Neural progenitor cell (in vitro differentiated cells): ENCODE measurements at places on chromosomes 2 and 18.

DNA sequence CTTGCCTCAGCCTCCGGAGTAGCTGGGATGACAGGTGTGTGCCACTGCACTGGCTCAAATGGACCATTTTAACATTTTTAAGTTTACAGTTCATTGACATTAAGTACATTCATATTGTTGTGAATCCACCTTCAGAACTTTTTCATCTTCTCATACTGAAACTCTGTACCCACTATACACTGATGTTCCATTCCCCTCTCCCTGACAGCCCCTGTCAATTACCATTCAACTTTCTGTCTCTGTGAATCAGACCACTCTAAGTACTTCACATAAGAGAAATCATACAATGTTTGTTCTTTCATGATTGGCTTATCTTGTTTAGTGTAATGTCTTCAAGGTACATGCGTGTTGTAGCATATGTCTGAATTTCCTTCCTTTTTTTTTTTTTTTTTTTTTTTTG is 1.9 kb upstream of the KIAA2012 start:
- DNase-seq, result no peak

GRCh38 chr2:27099334-27099955 is 12.9 kb downstream of the KHK start:
- DNase-seq, result no peak

GRCh38 chr2:204145263-204145751 is 208.7 kb downstream of the ICOS start:
- peak; percentile 89 for DNase-seq

GRCh38 chr2:179588486-179589145 is 272.8 kb downstream of the ZNF385B start:
- no peak for DNase-seq

- no peak for DNase-seq
Measured at GRCh38 chr18:37412829-37413228, 152.8 kb downstream of the CELF4 start.

DNA sequence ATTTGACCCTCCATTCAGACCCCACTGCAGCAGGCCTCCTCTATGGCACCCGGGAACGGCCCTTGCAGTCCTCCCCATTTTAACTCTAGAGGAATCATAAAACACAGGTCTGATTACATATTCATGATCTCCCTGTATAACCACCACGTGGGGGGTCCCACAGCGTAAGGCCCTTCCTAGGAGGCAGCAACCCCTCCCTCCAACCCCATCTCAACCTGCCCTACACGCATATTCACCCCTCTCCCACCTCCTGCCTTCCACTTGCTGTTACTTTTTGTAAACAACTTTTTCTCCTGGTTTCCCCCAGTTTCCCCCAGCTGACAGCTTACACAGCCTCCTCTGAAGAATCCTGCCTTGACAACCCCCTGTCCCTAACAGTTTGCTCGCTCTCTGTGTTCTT is 85.1 kb upstream of the FOXI3 start:
- DNase-seq, result peak; percentile 23

- DNase-seq, result no peak
Measured at GRCh38 chr2:22854588-22854987, 530.4 kb upstream of the KLHL29 start.

- DNase-seq, result peak; percentile 20
Measured at GRCh38 chr2:88874063-88874657, 182.7 kb downstream of the RPIA start.

- no peak for DNase-seq
Measured at GRCh38 chr2:128428415-128428814, 109.7 kb upstream of the HS6ST1 start.

- no peak for DNase-seq
Measured at GRCh38 chr2:43794956-43795355, 21.1 kb downstream of the DYNC2LI1 start.

- no peak for DNase-seq
Measured at GRCh38 chr2:179536185-179536584, 271.6 kb upstream of the SESTD1 start.

GRCh38 chr2:227125506-227125905 is 38.5 kb downstream of the COL4A4 start:
- peak; percentile 63 for DNase-seq

- peak; percentile 84 for DNase-seq
Measured at GRCh38 chr18:78986018-78986481, 6.4 kb downstream of the SALL3 start.

GRCh38 chr2:84816426-84817026 is 64.4 kb downstream of the TRABD2A start:
- DNase-seq, result no peak

DNA sequence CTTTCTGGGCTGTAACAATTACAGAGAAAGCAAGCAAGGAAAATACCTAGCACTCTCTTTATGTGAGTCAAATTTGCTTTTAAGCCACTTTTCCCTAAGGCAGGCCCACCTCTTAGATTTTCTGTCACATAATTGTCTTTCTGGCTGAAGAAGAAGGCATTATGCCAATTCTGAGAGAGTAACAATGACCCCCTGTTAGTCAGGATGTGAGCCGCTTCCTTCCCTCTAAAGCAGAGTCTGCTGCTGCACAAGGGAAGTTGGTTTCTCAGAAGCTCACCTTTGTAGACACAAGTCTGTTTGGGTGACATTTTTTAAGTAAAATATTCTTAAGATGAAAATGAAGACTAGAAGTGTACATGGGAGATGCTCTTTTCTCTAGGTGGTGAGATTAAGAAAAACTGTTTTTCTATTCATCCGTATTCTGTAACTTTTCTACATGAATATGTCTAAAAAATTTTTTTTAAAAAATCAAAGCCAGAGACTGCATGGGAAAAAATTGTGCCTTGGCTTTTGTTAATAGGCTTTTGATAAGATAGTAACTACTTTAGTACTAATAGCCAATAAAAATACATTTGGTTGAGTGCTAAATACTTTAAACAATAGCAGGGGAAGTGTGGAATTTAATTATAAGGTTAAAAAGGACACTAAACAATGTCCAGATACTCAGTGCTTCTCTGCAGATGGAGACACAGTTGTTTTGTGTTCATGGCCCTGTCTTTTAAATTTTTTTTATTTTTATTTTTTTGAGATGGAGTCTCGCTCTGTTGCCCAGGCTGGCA is 33.4 kb upstream of the VPS54 start:
- peak; percentile 15 for DNase-seq

GRCh38 chr2:96437512-96437911 is 67.6 kb downstream of the NEURL3 start:
- no peak for DNase-seq

DNA sequence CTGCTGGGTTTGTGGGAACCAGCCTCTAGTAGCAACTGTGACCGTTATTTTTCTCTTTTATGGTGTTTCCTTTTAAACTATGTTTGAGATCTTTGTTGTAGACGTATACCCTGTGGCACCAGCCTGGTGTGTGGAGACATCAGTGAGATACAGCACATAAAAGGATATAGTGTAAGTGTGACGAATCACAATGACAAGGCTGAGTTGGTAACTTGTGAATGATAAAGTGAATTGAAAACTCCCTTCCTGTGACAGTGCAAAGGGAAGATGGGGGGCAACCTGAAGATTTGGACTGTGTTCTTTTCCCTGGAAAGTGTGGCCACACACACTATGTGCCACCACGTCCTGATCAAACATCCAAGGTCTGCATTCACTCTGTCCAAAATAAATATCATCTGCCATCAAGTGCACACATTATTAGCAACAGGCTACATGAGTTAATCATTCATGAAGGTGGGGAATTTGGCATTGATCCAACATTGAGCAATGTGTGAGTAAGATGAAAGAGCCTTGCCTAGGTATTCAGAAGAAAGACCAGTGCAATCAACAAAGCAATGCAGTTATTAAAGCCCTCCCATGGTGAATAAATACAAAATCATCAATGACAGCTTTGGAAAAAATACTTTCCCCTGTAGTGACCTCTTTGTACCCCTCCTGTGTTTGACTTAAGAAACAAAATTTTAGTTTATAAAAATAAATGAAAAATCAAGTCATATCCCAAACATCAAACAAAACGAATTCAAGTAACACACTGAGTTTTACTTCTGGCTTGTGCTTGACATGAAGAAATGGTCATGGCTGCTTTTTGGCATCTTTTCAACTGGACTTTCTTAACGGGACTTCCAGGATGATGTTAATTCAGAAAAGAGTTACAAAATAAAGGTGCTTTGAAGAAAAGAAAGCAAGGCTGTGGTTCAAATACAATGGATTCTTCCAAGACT is 1280.5 kb upstream of the ZEB2 start:
- no peak for DNase-seq

GRCh38 chr2:48114256-48114655 is 208.0 kb upstream of the FBXO11 start:
- DNase-seq, result no peak

- no peak for DNase-seq
Measured at GRCh38 chr2:138279871-138280270, 221.7 kb upstream of the SPOPL start.

- DNase-seq, result no peak
Measured at GRCh38 chr2:204900910-204901309, 355.6 kb downstream of the PARD3B start.

GRCh38 chr2:17584689-17585088 is 44.2 kb downstream of the VSNL1 start:
- DNase-seq, result no peak

- no peak for DNase-seq
Measured at GRCh38 chr2:158610059-158610458, 153.3 kb downstream of the PKP4 start.

DNA sequence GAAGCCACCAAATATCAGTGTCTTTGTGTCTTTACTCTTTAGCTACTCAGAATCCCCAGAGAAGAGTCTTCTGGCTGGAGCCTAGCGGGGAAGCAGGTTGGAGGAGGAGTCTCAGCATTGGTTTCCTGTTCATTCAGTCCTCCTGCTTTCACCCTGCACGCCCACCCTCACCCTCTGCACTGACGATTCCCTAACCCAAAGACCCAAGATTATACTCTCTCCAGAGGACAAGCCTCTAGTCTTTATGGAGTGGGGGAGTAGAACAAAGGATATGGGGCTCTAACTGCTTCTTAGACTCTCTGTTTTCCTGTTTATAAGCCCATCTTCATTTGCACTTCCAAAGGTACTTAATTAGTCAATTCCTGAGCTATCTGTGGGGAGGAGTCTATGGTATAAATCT is 338.8 kb downstream of the AGPS start:
- peak; percentile 57 for DNase-seq

- DNase-seq, result no peak
Measured at GRCh38 chr2:68287580-68288441, 31.9 kb downstream of the CNRIP1 start.

GRCh38 chr2:16170675-16171424 is 230.5 kb downstream of the MYCN start:
- no peak for DNase-seq

DNA sequence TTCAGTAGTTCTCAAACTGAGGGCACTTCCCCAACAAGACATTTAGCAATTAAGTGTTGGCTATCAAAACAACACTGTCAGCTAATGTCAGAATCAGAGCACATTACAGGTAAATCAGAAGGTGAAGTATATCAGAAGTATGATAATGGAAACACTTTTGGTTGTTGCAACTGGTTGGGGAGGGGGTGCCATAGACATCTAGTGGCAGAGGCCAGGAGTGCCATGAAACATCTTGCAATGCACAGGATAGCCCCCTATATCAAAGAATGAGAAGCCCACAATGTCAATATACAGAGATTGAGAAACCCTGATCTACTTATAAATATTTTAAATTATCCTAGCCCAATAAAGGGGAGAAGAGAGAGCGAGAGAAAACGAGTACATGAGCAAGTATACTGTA is 4.9 kb upstream of the XPO1 start:
- no peak for DNase-seq

- no peak for DNase-seq
Measured at GRCh38 chr2:65320042-65320725, 92.6 kb downstream of the ACTR2 start.

DNA sequence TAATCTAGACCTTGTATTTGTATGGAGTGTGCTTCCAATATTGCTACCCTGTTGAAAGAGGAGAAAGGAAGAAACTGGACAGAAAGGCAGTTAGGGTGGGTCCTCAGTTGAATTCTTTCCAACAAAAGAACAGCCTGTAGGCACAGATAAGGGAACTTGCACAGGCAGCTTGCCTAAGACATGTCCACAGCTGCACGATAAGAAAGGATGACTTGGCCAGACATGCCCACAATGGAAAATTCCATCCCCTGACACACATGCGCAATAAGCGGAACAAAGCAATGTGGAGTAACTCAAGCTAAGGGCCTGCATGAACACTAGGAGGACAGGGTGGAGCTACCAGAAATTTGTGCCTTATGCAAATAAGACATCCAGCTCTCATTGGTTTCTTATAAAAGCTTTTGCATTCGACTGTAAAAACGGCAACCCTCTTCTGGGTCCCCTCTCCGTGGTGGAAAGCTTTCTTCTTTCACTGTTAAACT is 1084.7 kb upstream of the NXPH2 start:
- no peak for DNase-seq

DNA sequence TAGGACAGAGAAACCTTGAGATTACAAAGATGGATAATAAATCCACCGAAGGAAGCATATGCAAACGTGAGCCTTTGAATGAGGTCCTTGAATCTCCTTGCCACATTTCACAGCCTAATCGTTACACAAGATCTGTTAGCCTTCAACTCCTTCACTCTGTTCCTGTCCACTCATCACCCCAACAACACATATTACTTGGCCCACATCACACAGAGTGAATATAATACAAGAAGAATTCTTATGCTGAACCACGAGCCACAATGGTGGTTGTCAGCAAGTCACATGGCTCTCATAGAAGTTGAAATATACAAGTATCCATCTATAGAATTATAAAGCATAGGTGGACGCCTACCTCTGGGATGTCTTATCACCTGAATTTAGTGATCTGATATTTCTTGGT is 12.6 kb downstream of the ZBTB7C start:
- DNase-seq, result no peak

GRCh38 chr2:169384816-169385215 is 22.5 kb upstream of the LRP2 start:
- DNase-seq, result no peak

DNA sequence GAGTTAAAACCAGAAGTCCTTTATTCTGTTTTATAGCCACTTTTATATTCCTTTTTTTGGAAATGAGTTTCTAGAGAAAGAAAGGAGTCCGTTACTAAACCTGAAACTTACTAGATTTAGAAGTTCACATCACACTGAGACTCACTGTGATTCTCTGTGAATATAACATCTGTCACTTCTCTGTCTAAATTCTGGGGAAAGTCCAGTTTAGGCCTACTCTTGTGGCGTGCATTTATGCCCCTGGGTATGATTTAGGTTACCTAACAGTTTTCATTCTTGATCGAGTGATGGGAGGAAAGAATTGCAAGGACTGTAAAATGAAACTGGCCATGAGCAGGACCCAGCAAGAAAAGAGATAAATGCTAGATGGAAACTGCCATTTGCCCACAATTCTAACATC is 449.6 kb downstream of the SPAG16 start:
- no peak for DNase-seq

- DNase-seq, result no peak
Measured at GRCh38 chr2:17652681-17653394, 100.8 kb downstream of the SMC6 start.

- DNase-seq, result peak; percentile 15
Measured at GRCh38 chr2:2234398-2235195, 96.5 kb downstream of the MYT1L start.

DNA sequence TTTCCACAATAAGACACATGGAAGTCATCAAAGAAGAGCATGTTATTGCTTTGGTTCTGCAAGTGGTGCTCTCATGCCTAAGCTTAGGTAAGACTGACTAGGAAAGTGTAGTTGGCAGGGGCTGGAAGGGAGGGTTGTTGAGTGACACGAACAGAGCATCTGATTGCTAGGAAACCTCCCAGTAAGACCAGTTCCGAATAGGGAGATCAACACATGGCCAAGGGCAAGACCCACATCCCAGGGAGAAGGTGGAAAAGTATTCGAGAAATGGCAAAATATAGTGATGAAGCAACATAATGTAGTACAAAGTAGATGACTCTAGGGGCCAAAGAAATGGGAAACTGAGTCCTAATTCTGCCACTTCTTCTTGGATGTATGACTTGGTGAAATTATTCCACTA is 33.8 kb upstream of the FMNL2 start:
- DNase-seq, result no peak
